ENCODE measurements at places on chromosomes 13 and 19.

- no peak for DNase-seq
Observed at GRCh38 chr19:35882114-35882832, 13.9 kb downstream of the APLP1 start.

DNA sequence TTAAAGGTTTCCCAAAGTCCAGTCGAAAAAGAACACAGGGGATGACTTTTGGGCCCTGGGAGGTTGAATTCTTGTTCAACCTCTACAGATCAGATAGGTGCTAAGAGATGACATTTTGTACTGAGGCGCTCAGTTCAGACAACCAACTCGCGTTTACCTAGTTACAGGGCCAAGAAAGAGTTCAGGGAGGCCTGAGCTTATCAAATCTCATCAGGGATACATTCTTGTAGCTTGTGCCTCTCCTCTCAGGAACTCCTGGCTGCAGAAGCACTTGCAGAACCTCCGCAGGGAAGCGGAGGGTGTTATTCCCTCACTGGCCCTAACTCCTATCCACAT lies 825 bp downstream of the ZNF776 start:
- no peak for DNase-seq

GRCh38 chr13:19645000-19645399 lies 11.5 kb downstream of the MPHOSPH8 start:
- no peak for DNase-seq

GRCh38 chr13:33402975-33403374 lies 117.4 kb upstream of the STARD13 start:
- no peak for DNase-seq

DNA sequence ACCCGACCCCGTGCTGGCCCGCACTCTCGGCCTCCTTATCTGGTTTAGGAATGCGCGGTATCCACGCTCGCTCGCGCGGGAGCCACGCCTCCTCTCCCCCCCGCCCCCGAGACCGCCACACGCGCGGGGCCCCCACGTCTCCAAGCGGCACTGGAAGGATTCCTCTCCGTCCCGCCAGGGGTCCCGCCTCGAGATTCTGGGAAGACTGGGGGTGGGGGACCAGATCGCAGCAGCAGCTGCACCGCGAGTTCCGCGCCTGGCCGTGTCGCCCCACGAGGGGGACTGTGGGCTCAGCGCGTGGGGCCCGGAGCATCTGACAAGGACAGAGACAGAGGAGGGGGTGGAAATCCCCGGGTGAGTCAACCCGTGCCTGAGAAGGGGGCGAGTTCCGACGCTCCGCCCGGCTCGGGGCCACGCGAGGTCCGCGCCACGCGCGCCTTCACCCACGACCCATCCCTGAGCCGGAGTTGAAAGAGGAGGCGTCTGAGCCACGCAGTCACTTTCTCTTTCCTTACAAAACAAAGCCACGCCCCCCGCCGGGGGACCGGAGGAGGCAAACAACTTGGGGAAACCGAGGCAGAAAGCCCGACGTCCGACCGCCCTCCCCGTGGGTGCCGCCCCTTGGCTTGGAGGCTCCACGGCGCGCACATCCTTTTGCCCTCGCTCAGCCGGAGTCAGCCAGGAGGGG lies 814 bp downstream of the S1PR2 start:
- peak; percentile 7 for DNase-seq

GRCh38 chr19:11626252-11626651 lies 29.0 kb downstream of the ZNF627 start:
- no peak for DNase-seq

DNA sequence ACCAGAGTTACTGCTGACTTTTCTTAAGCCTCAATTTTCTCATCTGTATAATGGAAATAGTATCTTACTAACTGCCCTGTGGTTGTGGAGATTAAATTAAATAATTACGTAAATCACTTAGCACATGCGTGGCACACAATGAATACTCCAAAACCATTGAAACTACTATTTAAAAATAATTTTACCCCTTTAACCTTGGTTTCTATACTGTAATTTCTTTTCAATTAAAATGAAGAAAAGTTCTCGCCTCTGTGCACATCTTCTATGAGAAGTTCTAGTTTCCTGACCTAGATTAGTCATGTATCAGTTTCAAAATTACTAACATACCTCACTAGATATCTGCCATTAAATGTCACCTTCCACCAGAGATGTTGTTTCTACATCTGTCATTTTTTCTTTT lies 5.7 kb downstream of the SLITRK1 start:
- no peak for DNase-seq

DNA sequence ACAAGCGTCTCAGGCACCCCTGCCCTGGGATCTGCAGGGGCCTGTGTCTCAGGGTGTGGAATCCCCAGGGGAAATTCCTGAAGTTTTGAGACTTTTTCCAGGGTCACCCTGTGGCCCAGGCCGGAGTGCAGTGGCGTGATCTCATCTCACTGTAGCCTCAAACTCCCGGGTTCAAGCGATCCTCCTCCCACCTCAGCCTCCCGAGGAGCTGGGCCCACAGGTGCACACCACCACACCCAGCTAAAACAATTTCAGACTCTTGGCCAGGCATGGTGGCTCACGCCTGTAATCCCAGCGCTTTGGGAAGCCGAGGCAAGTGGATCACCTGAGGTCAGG lies 4.0 kb downstream of the CAPN12 start:
- no peak for DNase-seq

- DNase-seq = no peak
Observed at GRCh38 chr19:955803-956765, 28.1 kb upstream of the WDR18 start.

GRCh38 chr13:77784515-77784914 lies 87.0 kb downstream of the SLAIN1 start:
- DNase-seq = no peak

DNA sequence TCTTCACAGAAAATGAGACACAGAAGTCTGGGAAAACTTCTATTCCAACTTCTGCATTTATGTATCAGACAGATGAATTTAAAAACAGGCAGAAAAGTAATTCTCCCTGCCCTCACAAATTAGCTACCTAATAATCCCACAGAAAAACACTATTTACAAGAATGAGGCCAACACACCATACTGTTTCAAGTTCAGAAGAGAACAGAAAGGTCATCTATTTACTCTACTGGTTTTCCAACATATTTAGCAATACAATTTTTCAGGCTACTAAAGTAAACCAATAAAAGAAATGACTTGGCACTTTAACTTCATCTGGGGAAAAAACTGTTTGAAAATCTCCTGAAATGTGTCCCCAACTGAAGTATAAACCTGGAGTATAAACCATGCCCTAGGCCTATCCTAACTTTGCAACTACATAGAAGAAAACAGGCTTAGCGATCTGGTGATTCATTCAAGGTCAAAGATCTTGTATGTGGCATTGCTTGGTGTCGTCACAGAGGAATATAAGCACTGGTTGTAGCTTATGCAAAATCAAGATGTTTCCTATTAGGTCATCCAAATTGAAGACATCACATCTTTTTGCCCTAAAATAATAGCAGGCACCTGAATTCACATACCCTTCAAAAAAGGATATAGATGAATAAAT lies 20.1 kb upstream of the EBPL start:
- no peak for DNase-seq

- no peak for DNase-seq
Observed at GRCh38 chr13:99908140-99908803, 63.3 kb downstream of the ZIC5 start.

GRCh38 chr13:87953381-87953780 lies 282.2 kb downstream of the SLITRK5 start:
- DNase-seq = no peak

DNA sequence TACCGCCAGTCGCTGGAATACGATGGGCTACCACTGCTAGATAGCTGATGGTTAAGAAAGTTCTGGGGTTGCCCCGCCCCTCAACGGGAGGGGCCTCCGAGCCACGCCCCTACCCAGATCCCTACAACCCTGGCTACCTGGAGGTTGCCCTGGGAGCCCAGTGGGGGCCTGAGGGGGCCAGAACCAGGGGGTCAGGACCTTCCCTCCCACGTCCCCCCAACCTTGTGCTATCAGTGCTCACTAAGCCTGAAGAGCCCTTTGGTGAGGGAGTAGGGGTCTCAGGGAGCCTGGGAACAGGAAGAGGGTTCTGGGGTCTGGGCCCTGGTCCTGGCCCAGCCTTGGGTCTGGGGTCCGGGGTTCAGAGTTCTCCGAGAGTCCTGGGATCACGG lies 8.9 kb downstream of the OCEL1 start:
- no peak for DNase-seq

DNA sequence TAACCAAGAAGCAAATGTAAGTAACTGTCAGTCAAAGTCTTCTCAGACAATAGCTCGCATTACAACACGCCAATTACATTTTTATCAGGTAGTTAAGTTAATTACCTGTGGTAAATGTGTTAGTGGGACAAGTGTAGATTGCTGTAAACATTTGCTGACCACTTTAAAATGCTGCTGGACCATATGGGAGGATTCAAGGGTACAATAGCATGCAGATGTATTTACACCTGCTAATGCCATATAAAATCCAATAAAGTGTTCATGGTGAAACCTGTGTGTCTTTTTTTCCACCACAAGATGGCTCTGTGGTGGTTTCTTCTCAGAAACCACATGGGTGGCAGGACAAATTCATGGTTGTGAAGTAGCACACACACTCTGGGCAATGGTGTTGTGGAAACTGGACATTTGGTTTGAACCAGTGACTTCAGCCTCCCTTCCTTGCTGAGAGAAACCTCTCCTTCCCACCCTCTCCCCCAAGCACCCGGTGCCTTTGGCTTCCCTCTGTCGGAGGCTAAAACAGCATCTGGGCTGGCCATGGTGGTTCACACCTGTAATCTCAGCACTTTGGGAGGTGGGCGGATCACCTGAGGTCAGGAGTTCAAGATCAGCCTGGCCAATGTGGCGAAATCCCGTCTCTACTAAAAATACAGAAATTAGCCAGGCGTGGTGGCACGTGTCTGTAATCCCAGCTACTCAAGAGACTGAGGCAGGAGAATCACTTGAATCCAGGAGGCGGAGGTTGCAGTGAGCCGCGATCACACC lies 18.1 kb upstream of the GTF3A start:
- DNase-seq = no peak

GRCh38 chr13:21047591-21048282 lies 13.6 kb downstream of the LATS2 start:
- DNase-seq = no peak

- no peak for DNase-seq
Observed at GRCh38 chr19:55146078-55146704, 2.8 kb downstream of the TNNT1 start.

GRCh38 chr19:46839752-46840497 lies 10.7 kb downstream of the AP2S1 start:
- DNase-seq = no peak

GRCh38 chr19:47486900-47487299 lies 2.9 kb upstream of the KPTN start:
- DNase-seq = no peak

DNA sequence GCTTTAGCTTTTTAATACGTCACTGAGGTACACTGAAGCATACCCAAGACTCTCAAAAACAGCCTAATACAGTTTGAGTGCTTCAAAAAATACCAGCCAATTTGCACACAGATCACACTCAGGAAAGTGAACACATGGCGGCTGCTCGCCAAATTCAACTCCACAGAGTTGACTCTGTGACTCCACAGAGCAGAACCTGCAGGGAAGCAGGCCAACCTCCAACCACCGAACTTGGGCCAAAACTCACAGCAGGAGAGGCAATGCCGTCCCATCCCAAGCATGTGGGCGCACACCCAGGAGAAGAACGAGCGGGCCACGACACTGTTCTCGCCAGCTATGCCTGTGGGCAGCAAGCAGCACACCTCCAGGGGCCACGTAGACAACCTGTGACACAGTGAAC lies 21.1 kb downstream of the ELL start:
- no peak for DNase-seq

- no peak for DNase-seq
Observed at GRCh38 chr19:53808710-53809125, 15.4 kb downstream of the NLRP12 start.

GRCh38 chr13:24605923-24606372 lies 74.3 kb upstream of the ATP12A start:
- DNase-seq = no peak

GRCh38 chr19:577439-578392 lies 5.3 kb downstream of the BSG start:
- no peak for DNase-seq

DNA sequence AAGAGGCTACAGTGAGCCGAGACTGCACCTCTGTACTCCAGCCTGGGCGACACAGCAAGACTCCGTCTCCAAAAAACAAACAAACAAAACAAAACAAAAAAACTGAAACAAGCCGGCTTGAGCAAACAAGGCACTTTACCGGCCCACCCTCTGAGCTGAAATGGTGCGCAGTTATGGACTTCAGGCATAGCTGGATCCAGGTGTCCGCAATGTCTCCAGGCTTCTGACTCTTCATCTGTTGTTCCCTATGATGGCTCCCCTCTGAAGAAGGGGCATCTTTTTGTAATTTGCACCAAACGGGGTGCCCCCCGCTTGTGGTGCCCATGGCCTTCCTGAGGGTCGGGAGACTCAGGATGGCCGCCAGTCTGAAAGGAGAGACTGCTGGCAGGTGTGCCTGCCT lies 6.2 kb downstream of the C2CD4C start:
- no peak for DNase-seq

- DNase-seq = no peak
Observed at GRCh38 chr19:35313587-35313986, 15.4 kb upstream of the CD22 start.

GRCh38 chr13:111640006-111640405 lies 319.6 kb downstream of the TEX29 start:
- DNase-seq = no peak

GRCh38 chr19:4354897-4355296 lies 11.5 kb downstream of the MPND start:
- no peak for DNase-seq

DNA sequence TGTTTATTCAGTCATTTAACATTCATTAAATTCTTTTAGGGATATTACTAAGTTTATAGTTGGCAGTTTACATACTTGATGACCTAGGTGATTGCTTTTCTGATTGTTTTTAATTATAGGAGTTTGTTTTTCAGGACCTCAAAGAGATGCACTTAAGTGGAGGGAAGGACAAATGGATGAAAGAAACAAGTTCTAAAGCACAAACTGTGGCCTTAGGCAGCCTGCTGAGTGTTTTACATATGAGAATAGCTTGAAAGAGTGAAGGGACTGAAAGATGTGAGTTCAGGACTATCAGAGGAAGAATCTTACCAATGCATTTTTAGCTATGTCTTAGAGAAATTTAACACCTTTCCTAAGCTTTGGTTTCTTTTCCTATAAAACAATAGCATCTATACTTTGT lies 402.6 kb downstream of the KLF12 start:
- DNase-seq = no peak

GRCh38 chr19:55088543-55089341 lies 13.1 kb downstream of the EPS8L1 start:
- no peak for DNase-seq

DNA sequence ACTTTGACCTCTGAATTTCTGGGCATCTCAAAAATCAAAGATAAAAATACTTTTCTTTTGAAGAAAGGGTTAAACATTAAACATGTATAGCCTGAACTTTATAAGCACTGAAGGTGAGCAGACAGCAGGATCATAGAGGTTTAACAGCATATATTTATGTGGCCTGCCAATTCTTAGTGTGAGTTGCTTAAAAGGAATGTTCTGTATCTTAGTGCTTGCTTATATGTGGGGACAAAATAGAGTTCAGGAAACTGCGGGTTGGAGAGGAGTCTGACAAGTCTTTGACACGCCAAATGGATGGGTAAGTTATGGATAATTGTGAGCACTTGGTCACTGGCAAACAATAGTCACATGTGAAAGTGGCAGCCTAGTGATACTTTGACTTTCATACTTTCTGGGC lies 1419.4 kb upstream of the SPRY2 start:
- DNase-seq = no peak

- DNase-seq = no peak
Observed at GRCh38 chr19:49570138-49570856, 10.1 kb downstream of the NOSIP start.

Measured in C1 segment of cervical spinal cord (tissue), 14 donors.